GOT3 (cell line): ENCODE measurements at places on chromosomes 2 and 18.

GRCh38 chr2:20110383-20110782 is 59.0 kb upstream of the LAPTM4A start:
- no peak for DNase-seq

GRCh38 chr2:208064220-208064961 is 39.1 kb upstream of the PLEKHM3 start:
- peak; percentile 22 for DNase-seq

DNA sequence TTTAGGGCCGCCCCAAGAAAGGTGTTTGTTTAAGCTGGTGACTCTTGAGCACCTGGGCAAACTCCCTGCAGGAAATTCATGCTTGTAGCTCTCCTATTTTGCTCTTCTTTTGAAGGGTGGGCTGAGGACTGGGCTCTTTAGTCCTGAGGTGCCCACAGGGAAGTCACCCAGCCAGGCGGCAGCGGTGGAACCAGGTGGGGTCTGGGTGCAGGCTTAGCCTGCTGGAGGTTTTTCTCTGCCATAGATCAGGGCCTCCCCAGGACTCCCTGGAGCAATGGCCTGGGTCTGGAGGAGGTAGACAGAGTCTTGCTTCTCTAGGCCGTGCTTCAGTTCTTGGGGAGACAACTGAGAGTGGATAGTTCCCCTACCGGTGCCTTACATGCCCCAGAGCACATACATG is 99.9 kb downstream of the CLIP4 start:
- no peak for DNase-seq

GRCh38 chr2:42830922-42831574 is 38.7 kb upstream of the HAAO start:
- no peak for DNase-seq

- no peak for DNase-seq
Measured at GRCh38 chr2:233116946-233117345, 56.8 kb downstream of the INPP5D start.
